ENCODE measurements at places on chromosomes 11 and 22. TPM values are rescaled to one million over a fixed set of nuclear protein-coding genes. Genes with fewer than 3 reads are reported as not detected.
A peak's percentile ranks its signal among the peaks of the same experiment; 100 is the strongest.

DNA sequence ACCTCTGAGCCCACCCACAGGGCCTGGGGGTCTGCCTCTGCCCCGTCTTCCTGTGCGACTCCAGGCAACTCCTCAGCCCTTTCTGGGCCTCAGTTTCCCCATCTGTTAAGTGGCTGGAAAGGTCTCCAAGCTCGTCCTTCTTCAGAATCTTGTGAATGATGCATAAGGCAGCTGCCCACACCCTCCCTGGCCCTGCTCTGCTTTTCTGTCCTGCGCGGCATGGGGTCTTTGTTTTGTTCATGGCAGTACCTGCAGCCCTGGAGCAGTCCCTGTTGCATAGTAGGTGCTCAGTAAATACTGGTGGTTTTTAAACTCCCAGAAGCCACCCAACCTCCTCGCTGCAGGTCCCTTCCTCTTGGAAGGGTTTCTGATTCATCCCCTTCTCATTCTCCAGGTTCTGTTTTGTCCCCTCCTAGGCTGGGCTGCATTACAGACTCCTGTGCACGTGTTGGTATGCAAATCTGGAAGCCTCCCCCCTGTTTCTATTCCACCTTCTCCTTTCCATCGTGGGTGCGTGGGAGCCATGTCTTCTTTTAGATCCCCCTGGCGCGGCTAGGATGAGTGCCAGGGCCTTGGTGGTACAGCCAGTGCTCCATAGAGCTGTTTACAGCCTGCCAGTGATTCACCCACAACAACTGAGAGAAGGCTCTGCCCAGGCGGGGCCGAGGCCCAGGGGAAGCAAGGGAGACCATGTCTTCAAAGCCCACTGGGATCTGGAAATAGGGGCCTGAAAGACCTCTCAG lies 19.3 kb upstream of the SYT7 start:
- no peak for DNase-seq

DNA sequence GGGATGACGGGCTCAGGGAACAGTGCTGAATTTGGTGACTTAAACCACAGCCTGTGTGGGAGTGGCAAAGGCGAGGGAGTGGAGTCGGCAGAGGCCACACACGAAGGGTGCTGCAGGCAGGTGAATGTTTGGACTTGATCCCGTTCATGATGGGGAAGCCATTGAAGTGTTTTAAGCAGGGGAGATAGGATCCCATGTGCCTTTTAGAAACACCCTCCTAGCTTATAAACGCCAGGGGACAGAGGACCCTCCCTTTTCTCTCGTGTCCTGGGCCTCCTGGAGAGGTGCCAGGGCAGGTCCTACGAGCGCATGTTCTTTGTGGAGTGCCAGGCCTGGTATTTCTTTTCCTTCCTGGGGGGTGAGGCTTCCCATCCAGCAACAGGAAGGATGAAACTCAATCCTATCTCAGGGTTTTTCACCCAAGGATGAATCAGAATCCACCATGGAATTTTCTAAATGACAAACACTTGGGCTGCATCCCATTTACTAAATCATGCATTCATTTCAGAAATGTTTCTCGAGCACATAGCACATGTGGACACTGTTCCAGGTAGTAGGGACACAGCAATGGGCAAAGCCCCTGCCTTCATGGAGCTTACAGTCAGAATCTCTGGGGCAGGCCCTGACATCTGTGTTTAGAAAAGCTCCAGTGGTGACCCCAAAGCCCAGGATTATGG lies 59.6 kb downstream of the CHRDL2 start:
- DNase-seq: no peak

- no peak for DNase-seq
Measured at GRCh38 chr11:96315476-96315875, 27.5 kb downstream of the MAML2 start.

DNA sequence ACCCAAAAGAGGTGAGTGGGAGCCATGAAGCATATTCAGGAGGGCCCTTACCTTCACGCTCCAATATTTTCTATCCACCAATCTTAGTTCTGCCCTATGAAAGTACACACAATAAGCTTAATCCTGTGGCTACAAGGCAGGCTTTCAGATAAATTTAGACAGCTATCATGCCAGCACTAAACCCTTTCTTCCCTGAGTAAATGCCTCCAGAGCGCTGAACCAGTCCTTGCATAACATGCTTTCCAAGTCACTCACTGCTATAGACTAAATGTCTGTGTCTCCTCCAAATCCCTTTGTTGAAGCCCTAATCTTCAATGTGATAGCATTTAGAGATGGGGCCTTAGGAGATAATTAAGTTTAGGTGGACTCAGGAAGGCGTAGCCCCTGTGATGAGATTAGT lies 50.3 kb upstream of the FIBIN start:
- DNase-seq: no peak

DNA sequence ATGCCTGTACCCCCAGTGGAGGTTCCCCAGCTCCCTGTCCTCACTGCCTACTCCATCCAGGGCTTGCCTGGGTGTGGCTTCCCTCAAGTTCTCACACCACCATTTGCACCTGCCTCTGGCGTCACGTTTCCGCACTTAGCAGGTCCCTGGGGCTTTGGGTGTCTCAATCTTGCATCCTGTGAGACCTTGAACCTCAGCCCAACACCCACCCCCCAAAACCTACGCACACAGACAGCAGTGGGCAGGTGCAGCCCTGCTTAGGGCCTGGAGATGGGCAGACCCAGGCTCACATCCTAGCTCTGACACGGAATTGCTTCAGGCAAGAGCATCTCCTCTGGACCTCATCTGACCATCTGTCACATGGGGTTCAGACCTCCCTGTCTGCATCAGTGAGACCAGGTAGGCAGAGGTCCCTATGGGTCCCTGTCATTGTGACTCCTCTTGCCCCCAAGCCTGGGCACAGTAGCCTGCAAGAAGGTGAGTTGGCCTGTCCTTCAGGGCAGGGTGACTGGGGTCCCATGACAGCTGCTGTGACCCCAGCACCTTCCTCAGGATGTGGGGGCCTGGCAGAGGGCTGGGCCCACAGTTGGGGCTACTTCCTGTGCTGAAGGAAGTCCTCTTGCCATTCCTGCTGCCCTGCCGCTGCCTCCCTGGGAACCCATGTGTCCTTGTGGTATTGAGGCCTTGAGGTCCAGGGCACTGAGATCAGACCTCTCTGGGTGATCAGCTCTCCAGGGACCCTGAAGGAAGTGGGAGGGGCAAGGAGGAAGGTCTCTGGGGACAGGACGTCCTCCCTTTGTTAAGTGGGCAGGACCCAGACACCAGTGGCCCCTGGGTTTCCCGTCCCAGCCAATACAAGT lies 2.0 kb downstream of the SIPA1 start:
- no peak for DNase-seq

DNA sequence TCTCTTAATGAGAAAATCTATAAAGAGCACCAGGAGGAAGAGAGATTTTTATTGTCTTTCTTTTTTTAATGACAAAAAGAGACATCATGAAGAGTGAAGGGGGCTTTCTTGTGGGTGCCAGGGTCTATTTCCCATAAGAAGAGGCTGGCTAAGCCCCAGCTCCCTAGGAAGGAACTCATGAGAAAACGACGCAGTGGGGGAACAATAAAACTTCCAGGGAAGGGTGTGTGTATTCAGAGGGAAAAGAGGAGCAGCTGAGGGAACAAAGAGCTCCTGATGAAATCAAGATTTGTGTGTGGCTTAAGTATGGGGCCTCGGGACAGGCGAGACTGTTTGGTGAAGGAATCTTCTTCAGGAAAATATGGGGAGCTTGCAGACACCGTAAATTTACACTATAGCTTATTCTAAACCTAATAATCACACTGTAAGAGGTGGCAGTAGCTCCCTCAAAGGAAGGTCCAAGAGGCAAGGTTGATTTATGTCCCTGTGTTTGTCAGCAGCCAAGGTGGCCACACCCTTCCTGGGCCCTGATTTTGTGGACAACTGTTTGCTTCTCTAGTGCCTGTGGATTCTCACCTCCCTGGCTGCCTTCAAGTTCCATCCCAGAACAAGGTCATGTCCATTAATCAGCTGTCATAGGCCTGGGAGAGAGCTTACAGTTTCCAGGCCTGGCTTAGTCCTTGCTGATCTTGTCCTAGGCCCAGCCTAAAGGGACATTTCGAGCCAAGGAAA lies 615.7 kb downstream of the INSC start:
- DNase-seq: no peak

GRCh38 chr11:62142921-62143320 lies 19.1 kb downstream of the INCENP start:
- DNase-seq: no peak

DNA sequence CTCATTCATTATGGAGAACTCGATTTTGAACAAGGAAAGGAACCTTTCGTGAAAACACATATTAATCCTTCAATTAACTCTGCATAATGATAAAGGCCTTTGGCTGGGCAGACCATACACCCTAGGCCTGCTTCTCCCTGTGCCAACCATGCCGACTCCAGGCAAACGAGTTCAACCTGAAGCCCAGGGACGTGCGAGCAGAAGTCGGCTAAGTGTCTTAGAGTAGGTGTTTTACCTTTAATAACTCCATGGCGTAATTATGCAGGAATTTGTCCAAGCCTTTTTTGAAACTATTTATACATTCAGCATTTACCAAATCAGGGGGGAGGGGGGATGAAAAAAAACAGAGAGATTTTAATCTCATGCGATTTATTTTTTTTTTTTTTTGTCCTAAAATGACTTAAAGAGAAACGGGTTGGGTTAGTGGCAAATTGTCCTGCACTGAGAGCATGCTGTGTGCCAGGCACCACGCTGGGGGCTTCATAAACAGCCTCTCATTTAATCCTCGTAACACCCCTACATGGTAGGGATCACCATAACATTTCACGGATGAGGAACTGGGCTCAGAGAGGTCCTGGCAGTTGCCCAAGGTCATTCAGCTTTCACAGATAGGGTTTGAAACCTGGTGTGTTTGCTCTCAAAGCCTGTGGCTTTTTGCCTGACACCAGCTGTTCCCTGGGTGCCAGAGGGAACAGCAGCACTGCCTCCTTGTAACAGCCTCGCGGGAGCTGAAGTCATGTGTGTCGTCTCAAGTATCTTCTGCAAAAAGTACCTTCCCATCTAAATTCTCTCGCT lies 423.9 kb downstream of the MN1 start:
- no peak for DNase-seq

- DNase-seq: no peak
Measured at GRCh38 chr11:15737320-15737719, 619.0 kb downstream of the SOX6 start.

DNA sequence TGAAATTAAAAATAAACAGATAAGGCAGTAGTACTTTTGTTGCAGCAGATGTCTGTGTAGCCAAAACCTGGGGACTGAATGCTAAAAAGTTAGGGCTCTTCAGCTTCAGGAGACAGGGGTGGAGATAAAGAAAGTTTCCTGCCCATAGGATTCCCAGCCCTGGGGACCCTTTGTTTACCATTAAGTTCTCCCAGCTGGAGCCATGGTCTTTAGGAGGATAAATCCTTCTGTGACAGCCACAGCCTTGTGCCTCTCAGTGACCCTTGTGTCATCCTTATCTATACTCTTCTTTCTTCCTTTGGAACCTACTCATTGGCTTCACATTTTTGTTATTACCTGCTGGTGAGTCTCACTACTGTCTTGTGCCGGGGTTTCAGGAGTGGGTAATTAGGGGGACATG lies at the start of gene OR51M1:
Gene OR51M1 (plus strand): TSS at position 237 of the 400 bp plus-strand sequence. CDS start 5,587 bp downstream, outside the sequence.
- DNase-seq: no peak

- DNase-seq: no peak
Measured at GRCh38 chr11:5279471-5280090, 9.8 kb upstream of the HBE1 start.

GRCh38 chr22:25747245-25747944 lies 5.4 kb downstream of the MYO18B start:
- DNase-seq: no peak

DNA sequence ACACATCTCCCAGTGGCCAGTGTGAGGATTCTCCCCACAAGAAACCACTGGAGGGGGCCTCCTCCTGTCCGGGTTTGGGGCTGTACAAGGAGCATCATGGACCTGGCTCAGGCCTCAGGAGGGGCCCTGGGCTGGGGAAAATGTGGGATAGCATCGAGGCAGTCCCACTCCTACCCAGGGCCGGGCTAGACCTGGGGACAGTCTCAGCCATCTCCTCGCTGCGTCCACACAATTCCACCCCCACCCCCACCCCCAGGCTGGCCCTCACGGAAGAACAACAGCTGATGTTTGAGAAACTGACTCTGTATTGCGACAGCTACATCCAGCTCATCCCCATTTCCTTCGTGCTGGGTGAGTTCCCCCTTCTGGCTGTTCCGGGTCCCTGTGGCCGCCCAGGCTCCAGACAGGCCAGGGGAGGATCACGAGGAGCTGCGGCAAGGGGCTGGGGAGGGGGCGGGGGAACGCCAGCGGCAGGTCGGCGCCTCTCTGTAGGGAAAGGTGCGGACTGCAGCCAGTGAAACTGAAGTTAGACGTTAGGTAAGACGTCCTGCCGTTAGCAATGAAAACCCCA lies 4.8 kb downstream of the BEST1 start:
- DNase-seq: peak; percentile 90

DNA sequence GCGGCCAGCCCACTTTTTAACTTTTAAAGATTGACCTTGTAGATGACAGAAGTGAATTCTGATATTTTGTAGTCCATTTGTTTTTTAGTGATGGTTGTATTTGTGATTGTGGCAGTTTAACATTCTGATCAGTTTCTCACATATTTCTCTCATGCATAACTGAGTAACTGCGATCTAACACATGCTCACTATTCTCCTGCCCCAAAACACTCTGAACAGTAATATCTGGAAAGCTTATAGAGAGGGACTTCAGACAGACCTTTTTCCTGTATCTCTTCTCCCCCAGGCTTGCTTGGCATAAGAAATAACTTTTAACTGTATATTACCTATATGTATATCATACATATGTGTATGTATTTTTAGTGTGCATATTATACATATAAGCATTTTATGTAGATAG lies 37.3 kb upstream of the MYO18B start:
- no peak for DNase-seq

DNA sequence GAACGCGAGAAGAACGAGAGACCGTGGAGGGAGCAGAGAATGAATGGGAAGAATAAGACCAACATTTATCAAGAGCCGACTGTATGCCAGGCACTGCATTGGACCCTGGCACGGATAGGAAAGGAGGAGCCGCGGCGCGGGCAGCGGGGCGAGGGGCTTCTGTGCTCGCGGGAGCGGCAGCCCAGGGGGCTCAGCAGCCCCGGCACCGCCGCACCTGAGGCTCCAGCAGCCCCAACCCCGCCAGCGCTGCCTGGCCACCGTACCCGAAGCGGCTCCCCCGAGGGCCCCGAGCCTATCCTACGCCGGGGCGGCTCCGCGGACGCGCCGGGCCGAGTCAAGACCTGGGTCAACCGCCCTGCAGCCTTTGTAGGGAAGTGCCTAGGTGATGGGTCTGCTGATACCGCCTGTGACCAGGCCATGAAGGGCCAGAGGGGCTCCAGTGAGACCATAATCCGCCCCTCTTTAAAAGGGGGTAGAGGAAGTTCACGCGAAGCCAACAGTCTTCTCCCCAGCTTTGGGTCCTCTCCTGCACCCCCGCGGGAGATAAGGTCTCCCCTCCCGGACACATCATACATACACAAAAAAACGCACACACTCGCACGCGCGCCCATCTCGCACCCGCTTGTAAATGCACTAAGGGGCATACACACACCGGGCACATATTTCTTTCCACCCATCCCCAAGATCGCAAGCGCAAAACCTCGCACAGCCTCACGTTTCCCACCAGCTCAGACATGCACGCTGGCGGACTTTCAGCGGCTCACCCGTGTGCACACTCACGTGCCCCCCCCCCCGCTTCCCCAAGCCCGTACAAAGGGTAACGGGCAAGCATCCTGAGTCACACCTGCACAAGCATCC lies 935 bp upstream of the RTN4RL2 start:
- no peak for DNase-seq

The YPEL4 gene
- total RNA-seq: 1.5 TPM

The PKNOX2 gene
- total RNA-seq: 1.4 TPM

The CENPM gene
- not detected for total RNA-seq

The KCTD14 gene
- total RNA-seq: 2.8 TPM

The MMP12 gene
- total RNA-seq: 1.8 TPM

The PRAME gene
- not detected for total RNA-seq

The PYGM gene
- total RNA-seq: 10.5 TPM

The APOA5 gene
- not detected for total RNA-seq

The TNNI2 gene
- total RNA-seq: not detected

The NLRP14 gene
- not detected for total RNA-seq

The DEUP1 gene
- total RNA-seq: not detected
